ENCODE measurements at places on chromosomes 5 and 9.

DNA sequence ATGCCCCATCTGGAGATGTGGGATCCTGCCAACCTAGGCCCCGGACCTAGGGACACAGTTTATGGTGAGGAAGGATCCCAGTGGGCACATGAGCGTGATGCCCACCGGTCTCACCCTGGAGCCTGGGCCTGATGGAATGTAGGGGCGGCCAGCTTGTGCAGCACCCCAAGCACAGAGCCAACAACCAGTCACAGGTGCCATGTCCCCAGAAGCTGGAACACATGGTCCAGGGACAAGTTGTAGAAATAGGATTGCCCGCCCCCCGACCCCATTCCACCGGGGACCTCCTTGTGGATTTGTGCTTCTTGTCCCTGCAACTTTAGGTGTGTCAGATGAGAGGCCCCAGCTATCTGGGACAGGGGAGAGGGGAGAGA, 48.9 kb downstream of the C9orf50 start:
- DNase-seq, result no peak

DNA sequence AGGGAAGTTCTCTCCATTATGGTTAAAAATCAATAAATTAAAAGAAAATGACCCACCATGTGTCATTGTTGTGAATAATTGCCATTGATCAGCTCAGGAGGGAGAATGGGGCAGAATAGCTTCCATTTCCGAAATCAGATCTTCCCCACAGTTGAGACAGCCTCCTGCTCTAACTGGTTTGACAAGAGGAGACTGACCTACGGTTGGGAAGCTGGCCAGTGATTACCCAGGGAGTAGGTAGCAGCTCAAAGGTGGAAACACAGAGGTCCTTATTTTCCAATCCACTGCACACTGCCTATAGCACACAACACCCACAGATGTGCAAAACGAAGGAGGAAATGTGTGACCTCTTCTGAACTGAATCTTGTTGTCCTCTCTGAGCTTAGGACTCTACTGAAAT, 69.0 kb upstream of the DAPK1 start:
- DNase-seq, result no peak

DNA sequence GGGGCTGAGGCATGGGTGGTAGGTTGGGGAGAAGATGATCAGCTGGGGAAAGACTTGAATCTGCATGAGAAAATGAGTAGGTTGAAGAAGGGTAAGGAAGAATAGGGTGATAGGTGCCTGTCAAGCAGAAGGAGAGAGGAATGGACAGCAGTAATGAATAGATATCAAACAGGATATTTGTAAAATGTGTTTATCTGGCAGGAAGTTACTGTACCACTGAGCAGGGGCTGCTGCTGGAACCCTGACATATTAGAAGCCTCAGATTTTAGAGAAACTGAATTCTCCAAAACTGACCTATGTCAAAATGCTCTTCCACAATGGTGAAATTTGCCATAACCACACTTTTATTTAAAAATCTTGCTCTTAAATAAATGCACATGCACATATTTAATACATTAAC, 41.0 kb downstream of the CCDC192 start:
- no peak for DNase-seq

DNA sequence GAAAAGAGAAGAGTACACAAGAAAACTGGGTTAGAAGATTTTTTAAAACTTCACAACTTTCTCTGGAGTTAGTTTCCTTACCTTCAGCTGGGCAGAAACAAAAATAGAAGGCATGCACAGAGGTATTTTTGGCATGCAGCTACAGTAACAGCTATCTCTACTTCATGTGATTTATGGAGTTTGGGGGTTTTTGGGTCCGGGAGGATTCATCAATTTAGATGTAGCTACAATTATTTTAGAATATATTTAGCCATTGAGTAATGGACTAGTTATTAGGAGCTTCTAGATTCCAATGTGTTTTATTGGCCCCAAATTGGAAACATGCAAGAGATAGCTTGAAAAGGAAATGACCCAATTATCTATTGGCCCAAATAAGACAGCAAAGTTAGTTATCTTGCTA, 91.6 kb upstream of the TNFAIP8 start:
- DNase-seq, result no peak

GRCh38 chr5:92050970-92051369, 667.9 kb upstream of the ARRDC3 start:
- no peak for DNase-seq

GRCh38 chr9:32926911-32927310, 74.5 kb downstream of the APTX start:
- no peak for DNase-seq

- DNase-seq, result no peak
These were observed 167.7 kb upstream of the DMAC1 start for GRCh38 chr9:7967093-7967827.

DNA sequence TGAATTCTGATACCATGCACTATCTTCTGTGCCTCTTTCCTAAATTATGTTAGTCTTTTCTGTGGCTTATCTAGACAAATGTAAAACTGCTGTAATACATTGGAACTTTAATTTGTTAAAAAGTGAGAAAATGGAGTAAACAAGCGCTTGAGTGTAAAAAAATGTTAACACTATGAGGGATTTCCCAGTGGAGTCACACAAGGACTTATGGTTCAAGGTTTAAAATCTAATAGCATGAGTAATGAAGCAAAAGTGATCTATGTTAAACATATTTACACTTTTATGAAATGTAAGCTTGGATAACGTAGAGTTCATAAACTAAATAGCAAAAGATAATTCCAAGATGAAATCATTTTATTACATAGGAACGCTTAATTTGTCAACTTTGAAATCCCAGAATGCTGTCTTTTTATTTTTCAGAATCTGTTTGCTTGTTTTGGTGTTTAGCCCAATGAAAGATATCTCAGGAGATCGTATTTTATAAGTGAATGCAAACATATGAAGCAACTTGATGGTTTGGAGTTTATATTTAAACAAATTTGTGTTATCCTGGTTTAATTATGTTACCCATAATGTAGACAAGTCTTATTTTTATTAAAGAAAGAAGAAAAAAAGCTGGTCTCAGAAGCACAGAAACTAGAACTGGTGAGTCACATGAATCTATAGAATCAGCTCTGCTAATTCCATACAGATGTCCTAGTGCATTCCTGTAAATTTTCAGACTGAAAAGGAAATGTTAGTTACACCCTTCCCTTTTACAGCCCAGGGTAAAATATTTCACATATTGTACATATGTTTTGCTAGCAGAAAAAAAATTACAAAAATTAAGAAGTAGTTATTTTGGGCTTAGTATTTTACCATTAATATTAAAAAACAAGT, 34.2 kb upstream of the FBN2 start:
- no peak for DNase-seq

DNA sequence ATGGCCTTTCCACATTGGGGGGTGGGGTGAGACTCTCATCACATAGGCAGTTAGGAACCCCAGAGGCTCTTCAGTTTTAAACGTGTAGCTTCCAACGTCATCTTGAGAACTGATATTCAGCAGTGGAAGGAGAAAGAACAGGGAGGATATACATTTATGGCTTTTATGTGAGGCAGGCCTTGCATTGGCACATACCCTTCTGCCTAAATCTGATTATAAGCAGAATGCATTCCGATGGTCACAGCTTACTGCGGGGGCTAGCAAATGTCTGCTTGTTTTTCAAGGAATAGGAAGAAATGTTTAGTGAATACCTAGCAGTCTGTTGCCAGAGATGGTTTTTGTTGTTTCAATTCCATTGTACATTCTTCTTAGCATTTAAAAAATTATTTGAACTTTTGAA, 98.9 kb upstream of the DHFR start:
- DNase-seq, result no peak

- no peak for DNase-seq
These were observed 368 bp downstream of the SH3TC2 start for GRCh38 chr5:149062371-149063016.

GRCh38 chr9:129483415-129484351, 137.2 kb downstream of the C9orf50 start:
- DNase-seq, result no peak

DNA sequence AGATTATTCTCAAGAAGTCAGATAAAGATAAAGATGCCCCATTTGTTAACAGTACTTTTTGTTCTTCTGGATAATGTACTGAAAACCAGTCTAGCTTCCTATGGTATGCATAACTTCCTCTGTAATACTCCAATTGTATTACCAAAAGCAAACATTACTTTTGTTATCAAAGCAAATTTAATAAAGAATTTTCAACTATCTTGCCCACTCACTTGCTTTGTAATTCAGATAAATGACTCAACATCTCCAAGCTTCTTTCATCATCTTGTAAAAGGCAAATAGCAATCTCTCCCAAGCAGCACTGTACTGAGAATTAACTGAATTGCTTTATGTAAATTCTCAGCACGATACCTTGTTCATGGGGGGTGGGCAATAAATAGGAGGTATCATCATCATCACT, 98.3 kb downstream of the NFIB start:
- DNase-seq, result no peak

DNA sequence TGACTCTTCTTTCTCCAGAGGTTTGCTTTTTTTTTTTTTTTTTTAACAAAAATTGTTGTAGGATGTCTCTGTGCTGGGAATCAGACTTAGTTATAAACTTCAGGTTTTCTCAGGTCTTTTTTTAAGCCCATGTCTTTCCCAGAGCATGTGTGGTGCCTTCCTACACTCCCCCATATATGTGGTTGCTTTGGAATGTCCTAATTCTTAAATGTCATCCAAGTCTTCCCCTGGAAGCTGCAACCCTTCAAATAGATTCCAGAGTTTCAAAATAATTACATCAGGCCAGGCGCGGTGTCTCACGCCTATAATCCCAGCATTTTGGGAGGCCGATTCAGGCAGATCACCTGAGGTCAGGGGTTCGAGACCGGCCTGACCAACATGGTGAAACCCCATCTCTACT, 73.2 kb upstream of the FAM120A start:
- DNase-seq, result no peak

DNA sequence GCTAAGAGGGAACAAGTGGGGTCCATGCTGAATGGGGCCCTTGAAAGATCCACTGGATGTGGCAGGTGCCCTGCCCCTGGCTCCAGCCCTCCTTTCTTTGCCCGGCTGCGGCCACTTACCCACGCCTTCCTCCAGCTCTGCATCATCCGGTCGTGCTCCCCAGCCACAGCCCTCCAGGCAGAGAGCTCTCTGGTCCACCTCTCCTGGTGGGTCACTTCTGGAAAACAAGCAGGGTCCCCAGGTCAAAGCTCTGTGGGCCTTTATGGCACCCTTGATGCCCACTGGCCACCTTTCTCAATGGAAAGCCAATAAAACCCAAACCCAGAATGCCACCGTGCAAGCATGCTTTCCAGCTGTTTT, 45.0 kb downstream of the SECISBP2 start:
- DNase-seq, result no peak

- no peak for DNase-seq
These were observed 45.0 kb upstream of the ASS1 start for GRCh38 chr9:130399768-130400167.

DNA sequence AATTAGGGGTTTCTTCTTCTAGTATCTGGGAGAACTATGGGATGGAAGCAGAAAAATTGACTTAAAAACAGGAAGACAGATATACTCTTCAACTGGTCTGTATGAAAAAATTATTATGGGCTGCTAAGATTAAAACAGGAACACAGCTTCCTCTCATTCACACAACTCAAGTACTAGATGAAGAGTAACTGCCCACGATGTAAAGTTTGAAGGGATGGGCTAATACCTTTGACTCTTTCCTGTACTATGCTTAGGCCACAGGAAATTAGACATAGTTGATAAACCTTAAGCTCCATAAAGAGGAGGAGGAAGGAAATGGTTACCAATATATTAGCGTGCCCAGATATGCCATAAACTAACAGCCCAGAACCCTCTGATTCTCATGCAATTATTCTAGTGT, 88.6 kb downstream of the ANKRD31 start:
- no peak for DNase-seq

DNA sequence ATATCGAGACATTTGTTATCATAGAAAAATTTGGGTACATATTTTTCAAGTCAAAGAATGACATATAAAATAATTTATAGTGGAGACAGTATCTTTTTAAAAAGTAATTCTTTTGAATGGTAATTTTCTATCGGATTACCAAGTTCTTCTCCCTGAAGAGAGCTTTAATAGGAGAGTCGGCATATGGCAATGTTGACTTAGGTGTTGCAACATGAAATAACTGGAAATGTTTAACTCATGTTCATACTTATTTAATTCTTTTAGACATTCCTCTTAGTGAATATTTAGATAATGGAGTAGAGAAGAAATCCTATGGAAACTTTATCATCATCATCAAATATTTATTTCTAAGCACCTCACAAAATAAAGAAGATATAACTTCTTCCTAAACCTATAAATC, 118.2 kb upstream of the CTNND2 start:
- no peak for DNase-seq

GRCh38 chr5:16551628-16552027, 65.2 kb downstream of the RETREG1 start:
- DNase-seq, result no peak

- DNase-seq, result no peak
These were observed 314.2 kb downstream of the CDK5RAP2 start for GRCh38 chr9:120265791-120266190.

DNA sequence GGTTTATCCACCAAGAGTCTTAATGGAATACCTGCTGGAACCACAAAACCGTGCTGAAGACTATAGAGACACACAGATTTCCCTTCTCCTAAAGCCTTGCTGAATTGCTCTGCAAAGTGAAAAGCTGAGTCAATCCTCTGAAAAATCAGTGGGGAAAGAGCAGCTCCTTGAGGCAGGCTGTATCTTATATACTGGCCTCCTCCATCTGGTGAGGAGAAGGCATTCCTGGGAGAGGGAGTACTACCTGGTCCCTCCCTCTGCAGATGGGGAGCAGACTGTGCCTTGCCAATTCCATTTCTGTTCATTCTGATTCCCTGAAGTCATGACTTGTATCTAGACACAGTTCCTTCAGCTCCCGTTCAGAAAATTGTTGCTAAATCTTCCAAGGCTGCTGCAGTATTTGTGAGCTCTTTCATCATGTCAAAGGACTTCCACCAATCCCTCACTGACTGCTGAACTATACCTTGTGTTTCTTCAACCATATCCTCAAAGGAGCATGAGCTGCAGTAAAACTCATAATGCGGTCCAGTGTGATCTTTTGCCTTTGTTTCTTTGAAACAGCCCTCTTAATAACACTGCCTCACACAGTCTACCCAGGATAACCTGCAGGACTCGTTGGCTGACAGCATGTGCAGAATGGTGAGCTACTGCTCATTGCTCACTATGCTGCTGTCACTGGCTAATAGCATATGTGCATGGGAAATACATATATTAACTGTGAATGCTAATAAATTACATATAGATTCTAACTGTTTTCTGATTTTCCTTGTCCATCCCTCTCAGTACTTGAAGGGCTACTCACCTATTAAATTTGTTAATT, 84.5 kb downstream of the FOXD1 start:
- no peak for DNase-seq

- no peak for DNase-seq
These were observed 214.3 kb upstream of the PTGER4 start for GRCh38 chr5:40465416-40465815.

- DNase-seq, result no peak
These were observed 73.1 kb downstream of the ARHGAP26 start for GRCh38 chr5:142842994-142843905.

DNA sequence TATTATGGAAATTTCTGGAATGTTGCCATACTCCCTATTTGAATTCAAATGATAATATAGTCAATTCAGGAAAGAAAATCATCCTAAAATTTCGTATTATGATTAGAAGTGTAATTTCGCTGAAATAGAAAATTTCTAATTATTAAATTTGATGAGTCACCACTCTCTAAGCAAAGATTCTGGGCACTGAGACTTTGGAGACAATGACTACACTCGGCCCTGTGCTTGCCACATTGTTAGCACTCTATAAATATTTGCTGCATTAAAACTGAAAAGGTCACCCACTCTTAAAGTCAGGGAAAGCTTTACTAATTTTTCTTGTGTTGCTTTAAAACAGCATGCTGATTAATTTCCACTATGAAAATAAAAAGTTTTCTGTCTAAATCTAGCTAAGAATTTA, 240.3 kb downstream of the TLE4 start:
- DNase-seq, result no peak

Measured in neuronal stem cell (in vitro differentiated cells).